ENCODE measurements at places on chromosomes 5 and 9. TPM values are rescaled to one million over a fixed set of nuclear protein-coding genes. Genes with fewer than 3 reads are reported as not detected.

Gene SUSD3
- 3.2 TPM for total RNA-seq

Gene SLC31A1
- 9.7 TPM for total RNA-seq

Gene ORM2
- not detected for total RNA-seq

- peak; percentile 28 for DNase-seq
These were observed 15.8 kb downstream of the EXOC3 start for GRCh38 chr5:458547-459353.

- DNase-seq: no peak
These were observed 71.9 kb downstream of the AMBP start for GRCh38 chr9:114006155-114006550.

DNA sequence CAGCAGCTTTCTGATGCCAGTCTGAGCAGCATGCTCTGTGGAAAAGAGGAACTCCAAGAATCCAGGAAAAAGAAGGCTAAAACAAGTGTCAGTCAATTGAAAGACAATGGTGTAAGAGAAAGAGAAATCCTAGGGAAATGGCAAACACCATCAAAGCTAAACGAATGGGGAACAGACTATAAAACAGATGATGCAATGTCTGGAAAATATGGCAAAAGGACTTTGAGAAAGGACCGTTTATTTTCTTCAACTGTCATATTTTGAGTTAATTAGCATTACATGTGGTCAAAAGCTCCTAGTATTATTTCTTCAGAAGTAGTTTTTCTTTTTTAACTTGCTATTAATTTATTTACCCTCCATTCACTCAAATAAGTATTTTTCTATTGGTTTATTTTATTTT is 465.2 kb downstream of the LRRC70 start:
- DNase-seq: no peak

- no peak for DNase-seq
These were observed 18.4 kb upstream of the RIC1 start for GRCh38 chr9:5610491-5610890.

- no peak for DNase-seq
These were observed 210.6 kb downstream of the AUH start for GRCh38 chr9:91150998-91151717.

DNA sequence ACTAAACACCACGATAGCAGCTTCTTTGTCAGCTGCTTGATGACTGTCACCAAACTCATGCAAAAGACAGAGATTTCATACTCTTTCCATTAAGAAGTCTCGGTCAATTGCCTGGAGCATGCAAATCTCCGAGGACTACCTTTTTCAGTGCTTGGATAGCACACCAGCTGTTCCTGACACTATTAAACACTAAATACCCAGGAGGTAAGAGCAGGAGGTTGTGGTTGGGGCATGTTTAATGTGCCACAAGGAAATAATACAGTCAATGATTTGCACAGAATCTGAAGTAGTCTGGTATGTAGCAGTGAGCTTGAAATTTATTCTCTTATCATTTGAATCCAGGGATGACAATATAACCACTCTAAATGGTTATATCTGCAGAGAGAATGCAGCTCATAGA is 996.2 kb downstream of the CDH12 start:
- no peak for DNase-seq

GRCh38 chr5:151054709-151055108 is 26.1 kb downstream of the TNIP1 start:
- DNase-seq: no peak

- no peak for DNase-seq
These were observed 12.5 kb upstream of the CXCL14 start for GRCh38 chr5:135591277-135591676.

GRCh38 chr9:18490641-18491370 is 16.9 kb downstream of the ADAMTSL1 start:
- no peak for DNase-seq

DNA sequence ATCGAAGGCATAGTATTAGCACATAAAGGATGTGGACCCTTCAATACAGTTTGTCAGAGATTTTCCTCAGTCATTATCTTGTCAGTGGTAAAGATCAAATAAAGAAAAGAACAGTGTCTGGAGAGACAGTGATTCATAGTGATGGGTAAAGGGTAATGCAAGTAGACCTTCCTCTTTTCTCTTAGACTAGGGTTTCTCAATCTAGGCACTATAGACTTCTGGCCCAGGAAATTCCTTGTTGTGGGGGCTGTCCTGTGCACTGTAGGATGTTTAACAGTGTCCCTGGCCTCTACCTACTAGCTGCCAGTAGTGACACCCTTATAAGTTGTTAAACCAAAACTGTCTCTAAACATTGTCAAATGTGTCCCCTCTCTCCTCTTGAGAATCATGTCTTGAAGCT is 6.9 kb downstream of the CAMK4 start:
- no peak for DNase-seq

DNA sequence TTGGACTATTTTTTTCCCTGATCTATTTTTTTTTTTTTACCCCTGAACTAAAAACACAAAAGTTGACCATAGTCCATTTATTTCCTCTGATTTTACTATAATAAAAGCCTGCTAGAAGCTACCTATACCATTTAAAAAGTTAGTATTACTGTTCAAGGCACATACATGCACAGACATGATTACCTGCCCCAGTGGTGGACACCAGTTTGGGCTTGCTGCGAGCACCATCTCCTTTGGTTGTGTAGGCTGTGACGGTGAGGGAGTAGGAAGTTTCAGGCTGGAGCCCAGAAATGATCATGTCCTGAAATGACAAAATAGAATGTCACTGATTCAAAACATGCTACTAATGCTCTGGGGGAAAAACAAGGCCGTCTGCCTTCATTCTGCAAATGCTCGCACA is 693.1 kb upstream of the DMAC1 start:
- no peak for DNase-seq
